ENCODE measurements at places on chromosomes 12 and 14.

GRCh38 chr12:459430-460258 lies at the start of gene B4GALNT3:
B4GALNT3 (plus strand) TSS chr12:459939; CDS start chr12:460377, 438 bp downstream.
- ATAC-seq = peak; percentile 63

GRCh38 chr14:100604121-100604501 lies 16.9 kb upstream of the BEGAIN start:
- no peak for ATAC-seq

DNA sequence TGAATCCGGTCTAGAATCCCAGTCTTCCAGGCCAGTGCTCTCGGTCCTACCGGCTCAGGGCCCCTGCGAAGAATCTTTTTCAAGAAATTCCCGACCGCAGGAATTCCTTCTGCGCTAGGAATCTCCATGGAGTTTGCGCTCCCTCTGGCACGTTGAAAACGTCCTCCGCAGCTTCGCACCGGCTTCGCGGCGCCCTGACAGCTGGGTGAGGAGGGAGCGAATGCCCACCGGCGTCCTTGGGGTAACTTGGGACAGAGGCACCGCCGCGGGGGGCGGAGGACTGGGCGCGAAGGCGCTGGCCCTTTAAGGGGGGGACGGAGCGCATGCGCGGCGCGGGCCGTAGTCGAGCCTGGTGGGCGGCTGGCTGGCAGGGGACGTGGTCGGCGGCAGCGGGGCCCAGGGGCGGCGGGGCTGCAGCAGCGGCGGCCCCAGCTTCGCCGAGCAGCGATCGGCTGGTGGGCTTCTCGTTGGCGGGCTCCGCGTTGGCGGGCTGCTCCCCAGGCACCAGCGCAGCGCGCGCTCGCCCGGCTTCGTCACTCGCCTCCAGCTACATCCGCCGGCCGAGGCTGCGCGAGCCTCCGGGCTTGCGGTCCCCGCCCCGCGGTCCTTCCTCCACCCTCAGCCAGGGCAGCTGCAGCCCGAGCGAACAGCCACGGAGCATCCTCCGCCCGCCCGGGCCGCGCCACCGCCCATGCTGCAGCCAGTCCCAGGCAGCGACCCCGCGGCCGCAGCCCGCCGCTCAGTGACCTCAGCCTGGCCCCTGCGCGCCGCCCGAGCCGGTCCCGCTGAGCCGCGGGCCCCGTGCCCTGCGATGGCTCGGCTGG lies at the start of gene VASH1:
TSS of gene VASH1 (plus strand) at position 333 of the 824 bp plus-strand sequence. CDS start 1,354 bp downstream, outside the sequence.
- peak; percentile 93 for ATAC-seq

GRCh38 chr12:53086361-53086760 lies 7.2 kb upstream of the SPRYD3 start:
- ATAC-seq = no peak

- peak; percentile 60 for ATAC-seq
These were observed 645 bp downstream of the JDP2 start for GRCh38 chr14:75428230-75429104.

- ATAC-seq = no peak
These were observed 122.0 kb upstream of the HIF1A start for GRCh38 chr14:61573321-61573720.

DNA sequence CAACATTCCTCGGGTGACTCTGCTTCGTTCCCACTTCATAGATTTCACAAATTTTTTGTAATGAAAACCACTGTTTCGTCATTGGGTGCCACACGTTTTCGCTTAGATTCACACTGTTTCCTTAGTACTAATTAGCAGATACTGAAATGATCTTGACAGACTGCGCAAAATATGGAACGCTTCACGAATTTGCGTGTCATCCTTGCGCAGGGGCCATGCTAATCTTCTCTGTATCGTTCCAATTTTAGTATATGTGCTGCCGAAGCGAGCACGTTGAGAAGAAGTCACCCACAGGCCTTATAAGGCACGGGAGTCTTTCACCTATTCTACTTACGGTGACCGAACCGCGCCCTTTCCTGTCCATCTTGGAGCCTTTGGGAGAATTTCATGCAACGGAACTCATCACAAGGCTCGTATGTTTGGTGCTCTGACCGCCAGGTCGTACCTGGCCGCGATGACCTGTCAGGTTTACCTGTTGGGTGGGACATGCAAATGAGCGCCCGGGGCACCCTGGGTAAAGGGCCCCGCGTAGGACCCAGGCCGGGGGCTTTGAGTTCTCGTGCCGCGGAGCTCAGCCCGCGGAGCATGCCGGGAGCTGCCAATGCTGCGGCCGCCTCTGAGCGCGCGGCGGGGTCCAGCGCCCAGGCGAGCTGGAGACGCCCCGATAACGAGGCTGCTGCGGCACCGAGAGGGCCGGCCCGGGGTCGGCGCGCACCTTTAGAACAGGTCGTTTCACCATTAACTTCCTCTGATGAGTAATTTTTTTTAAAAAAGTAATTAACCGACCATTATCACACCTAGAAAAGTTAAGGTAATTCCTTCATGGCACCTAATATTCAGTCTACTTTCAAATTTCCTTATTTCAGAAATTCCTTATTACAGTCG lies at the start of gene RNU6-8:
TSS of gene RNU6-8 (minus strand) at position 272 of the 885 bp plus-strand sequence.
- peak; percentile 81 for ATAC-seq

DNA sequence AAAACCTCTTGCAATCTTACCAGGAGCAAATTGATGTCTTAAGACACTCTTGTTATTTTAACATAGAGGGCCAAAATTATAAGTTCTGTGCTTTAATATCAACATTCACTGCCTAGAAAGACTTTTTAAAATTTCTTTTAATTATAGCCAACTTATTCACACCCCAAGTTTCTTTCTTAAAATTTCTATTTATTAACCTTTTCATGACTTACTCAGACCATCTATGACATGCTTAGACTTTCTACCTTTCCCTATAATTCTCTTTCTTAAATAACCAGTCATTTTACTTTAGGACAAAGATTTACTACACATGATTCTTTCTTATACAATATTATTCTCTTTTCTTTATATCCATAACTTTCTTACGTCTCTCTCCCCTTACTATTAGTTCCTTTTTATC lies 220.4 kb downstream of the NUBPL start:
- ATAC-seq = no peak

DNA sequence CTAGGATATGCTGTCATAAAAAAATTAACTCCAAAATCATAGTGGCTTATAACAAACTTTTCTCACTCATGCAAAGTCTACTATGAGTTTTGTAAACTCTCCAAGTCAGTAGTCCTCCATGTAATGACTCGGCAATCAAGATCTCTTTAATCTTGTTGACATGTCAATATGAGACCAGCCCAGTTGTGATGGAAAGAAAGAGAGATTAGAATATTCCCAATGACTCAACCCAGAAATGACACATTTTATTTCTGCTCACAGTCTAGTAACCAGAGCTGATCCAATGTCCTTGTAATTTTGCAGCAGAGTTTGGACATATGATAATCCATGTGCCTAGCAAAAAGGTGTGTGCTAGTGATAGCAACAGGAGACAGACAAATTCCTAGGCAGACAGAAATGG lies 112.6 kb upstream of the CNTN1 start:
- ATAC-seq = no peak

- no peak for ATAC-seq
These were observed 47.7 kb downstream of the SPRING1 start for GRCh38 chr12:116689979-116690744.

- ATAC-seq = peak; percentile 65
These were observed 8.5 kb downstream of the KRT85 start for GRCh38 chr12:52358575-52359350.

- ATAC-seq = no peak
These were observed 5.0 kb upstream of the TDG start for GRCh38 chr12:103960616-103961227.

- ATAC-seq = peak; percentile 81
These were observed at the start of gene LTB4R for GRCh38 chr14:24310646-24311604. LTB4R (plus strand) TSS chr14:24311502; CDS start chr14:24315652, 4,150 bp downstream.

GRCh38 chr12:42023733-42024494 lies 120.8 kb downstream of the GXYLT1 start:
- ATAC-seq = peak; percentile 69

DNA sequence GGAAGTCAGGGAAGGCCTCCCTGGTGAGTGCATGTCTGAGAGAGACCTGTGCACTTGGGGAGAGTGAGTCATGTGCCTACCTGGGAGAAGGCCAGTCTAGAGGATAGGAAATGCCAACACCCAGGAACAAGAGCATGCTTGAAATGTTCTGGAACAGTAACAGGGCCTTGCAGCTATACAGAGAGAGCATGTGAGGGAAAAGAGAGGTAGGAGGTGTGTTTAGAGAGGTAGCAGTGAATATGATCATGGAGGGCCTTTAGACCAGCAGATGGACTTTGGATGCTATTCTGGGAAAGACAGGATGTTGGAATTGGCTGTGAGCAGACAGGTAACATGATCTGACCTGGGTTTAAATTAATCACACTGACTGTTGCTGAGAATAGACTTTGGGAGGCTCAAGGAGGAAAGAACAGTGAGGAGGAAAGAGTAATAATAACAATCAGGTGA lies 1143.6 kb downstream of the FLRT2 start:
- no peak for ATAC-seq

GRCh38 chr12:113794774-113795173 lies 171.4 kb downstream of the RBM19 start:
- ATAC-seq = no peak

GRCh38 chr12:128637642-128638606 lies 185.8 kb downstream of the SLC15A4 start:
- ATAC-seq = no peak

GRCh38 chr12:91144053-91144452 lies 32.8 kb upstream of the LUM start:
- ATAC-seq = no peak

GRCh38 chr14:51581017-51581881 lies 70.5 kb upstream of the FRMD6 start:
- no peak for ATAC-seq
